ENCODE measurements at places on chromosomes 1 and 21. TPM values are rescaled to one million over a fixed set of nuclear protein-coding genes. Genes with fewer than 3 reads are reported as not detected.

DDR2 gene
- total RNA-seq, result 9.8 TPM

- H3K27ac ChIP-seq, result no peak overlapping the region
- no peaks in the 10 kb centered on the region for H3K4me1 ChIP-seq
- H3K4me3 ChIP-seq, result no peak overlapping the region
- DNase-seq, result no peak
Measured at GRCh38 chr1:213759359-213760181, 228.2 kb upstream of the PROX1 start.

KLHDC9 gene
- 2.4 TPM for total RNA-seq

GRCh38 chr1:185969028-185969427 lies 234.8 kb downstream of the HMCN1 start:
- no peak for DNase-seq
- H3K4me1 ChIP-seq, result peaks cover 2% of the 10 kb centered on the region
- no peaks in the 10 kb centered on the region for H3K36me3 ChIP-seq
- H3K27ac ChIP-seq, result peak overlapping the region; percentile 14

DNA sequence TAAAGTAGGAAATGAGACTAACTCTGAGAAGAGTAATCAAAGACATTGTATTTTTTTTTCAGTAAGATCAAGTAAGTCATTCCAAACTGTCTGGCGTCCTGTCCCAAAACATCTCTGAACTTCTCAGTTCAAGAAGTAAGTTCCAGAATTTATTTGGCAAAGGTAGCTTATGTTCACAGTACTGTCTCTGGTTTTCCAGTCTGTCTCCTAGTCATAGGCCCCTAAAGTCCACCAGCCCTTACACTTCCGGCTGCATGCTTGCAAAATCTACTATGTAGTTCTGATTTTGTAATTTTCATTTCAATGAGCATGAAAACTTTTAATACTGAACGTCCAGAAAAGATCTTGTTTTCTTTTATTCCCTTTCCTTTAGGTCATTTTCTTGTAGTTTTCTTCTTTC lies 61.4 kb upstream of the S1PR1 start:
- H3K4me1 ChIP-seq, result no peaks in the 10 kb centered on the region
- no peak for DNase-seq
- H3K27me3 ChIP-seq, result no peaks in the 10 kb centered on the region
- H3K27ac ChIP-seq, result no peak overlapping the region
- no peaks in the 10 kb centered on the region for H3K36me3 ChIP-seq

DNA sequence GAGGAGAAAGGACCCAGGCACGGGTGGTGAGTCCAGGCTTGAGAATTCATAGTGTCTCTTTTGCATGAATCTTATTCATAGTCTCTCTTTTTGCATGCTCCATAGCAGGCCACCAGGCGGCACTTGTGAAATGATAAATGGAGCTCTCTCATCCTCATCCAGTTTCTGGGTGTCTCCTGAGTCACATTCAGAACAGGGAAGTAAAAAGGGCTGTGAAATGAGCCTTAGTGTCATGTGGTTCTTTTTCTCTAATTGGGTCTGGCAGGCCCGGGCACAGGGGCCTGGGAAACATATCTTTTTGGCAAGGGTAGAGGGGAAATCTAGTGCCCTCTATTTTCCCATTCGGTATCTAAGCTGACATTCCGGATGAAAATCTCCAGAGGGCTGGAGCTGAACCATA lies 19.1 kb upstream of the NCF2 start:
- peak; percentile 29 for DNase-seq
- no peaks in the 10 kb centered on the region for H3K4me1 ChIP-seq
- no peaks in the 10 kb centered on the region for H3K36me3 ChIP-seq
- H3K4me3 ChIP-seq, result no peak overlapping the region
- H3K27ac ChIP-seq, result peak overlapping the region; percentile 57
- H3K27me3 ChIP-seq, result no peaks in the 10 kb centered on the region

DNA sequence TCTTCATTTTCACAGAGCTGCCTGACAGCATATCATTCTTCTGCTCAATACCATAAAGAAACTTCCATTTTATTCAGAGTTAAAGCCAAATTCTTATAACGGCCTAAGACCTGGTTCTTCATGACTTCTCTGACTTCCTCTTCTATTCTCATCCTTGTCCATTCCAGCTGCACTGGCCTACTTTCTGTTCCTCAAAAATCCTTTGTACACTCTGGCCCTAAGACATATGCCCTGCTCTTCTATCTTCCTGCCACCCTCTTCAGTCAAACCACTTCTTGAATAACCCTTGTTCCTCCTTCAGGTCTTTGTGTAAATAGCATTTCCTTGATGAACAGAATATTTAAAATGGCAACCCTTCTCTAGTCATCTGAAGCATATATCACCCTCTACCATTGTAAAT lies 1338.7 kb upstream of the ADGRL2 start:
- no peaks in the 10 kb centered on the region for H3K27me3 ChIP-seq
- no peak for DNase-seq
- no peak overlapping the region for H3K4me3 ChIP-seq
- H3K27ac ChIP-seq, result no peak overlapping the region

DNA sequence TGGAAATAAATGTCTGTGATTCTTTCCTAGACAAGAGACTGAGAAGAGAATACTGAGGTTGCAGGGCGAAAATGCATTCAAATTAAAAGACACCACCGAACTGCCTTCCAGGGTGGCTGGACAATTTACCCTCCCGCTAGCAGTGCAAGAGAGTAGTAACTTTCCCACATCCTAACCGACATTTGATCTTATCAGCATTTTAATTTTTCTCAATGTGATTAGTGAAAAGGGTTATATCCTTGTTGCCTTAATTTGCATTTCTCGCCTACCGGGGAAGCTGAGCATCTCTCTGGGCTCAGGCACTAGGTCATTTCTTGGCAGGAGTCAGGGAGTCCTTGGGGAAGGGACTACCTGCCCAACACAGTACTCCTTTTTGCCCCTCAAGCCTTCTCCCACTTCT lies 2.8 kb downstream of the TNFRSF8 start:
- peaks cover 46% of the 10 kb centered on the region for H3K27me3 ChIP-seq
- H3K27ac ChIP-seq, result no peak overlapping the region
- H3K36me3 ChIP-seq, result no peaks in the 10 kb centered on the region
- no peak overlapping the region for H3K4me3 ChIP-seq
- peaks cover 9% of the 10 kb centered on the region for H3K4me1 ChIP-seq
- DNase-seq, result no peak

CACNA1S gene
- 78.5 TPM for total RNA-seq

GRCh38 chr1:33143176-33143575 lies 38.7 kb downstream of the TRIM62 start:
- peaks cover 10% of the 10 kb centered on the region for H3K36me3 ChIP-seq
- no peaks in the 10 kb centered on the region for H3K27me3 ChIP-seq
- no peaks in the 10 kb centered on the region for H3K4me1 ChIP-seq
- H3K27ac ChIP-seq, result no peak overlapping the region
- no peak overlapping the region for H3K4me3 ChIP-seq
- no peak for DNase-seq

DNA sequence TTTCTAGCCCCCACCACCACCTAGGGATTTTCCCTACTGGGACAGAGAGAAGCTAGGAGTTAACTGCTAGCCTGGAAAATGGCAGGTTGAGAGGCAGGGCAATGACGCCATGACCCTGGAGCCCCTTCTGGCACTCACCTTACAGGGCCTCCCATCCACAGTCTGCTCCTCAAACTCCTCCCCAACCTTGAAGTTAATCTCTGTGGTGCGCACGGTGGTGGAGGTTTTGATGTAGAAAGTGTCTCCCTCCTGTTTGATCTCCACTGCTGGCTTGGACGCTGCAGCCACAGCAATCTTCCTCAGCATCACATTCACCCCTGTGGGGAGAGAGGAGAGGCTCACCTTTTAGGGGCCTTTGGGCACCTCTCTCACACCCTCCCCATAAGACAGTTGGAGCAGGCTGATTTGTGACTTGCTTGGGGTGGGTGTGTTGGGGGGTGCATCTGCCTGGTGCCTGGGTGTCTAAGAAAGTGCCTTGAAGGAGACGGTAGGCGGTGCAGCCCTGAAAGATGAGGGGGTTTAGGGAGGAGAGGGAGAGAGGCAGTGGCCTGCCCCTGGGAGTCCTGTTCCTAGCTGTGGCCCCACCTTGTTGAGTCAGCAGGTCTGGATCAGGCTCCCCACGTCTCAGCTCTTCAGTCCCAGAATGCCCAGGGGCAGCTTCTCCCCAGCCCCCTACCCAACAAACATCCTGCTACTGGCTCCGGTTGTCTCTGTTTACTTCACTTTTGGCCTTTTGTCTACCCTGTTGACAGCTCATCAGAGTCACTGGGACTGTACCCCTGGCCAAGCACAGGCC lies 4.4 kb downstream of the CRABP2 start:
- peaks cover 38% of the 10 kb centered on the region for H3K27me3 ChIP-seq
- H3K36me3 ChIP-seq, result no peaks in the 10 kb centered on the region
- no peak overlapping the region for H3K27ac ChIP-seq
- H3K4me1 ChIP-seq, result peaks cover 18% of the 10 kb centered on the region
- DNase-seq, result no peak

- H3K36me3 ChIP-seq, result no peaks in the 10 kb centered on the region
- DNase-seq, result no peak
- H3K4me1 ChIP-seq, result no peaks in the 10 kb centered on the region
Measured at GRCh38 chr1:27967106-27967883, 7.5 kb downstream of the XKR8 start.

BARHL2 gene
- not detected for total RNA-seq
